T1000 (cell line): ENCODE measurements at places on chromosomes 2 and 18.
A peak's percentile ranks its signal among the peaks of the same experiment; 100 is the strongest.

DNA sequence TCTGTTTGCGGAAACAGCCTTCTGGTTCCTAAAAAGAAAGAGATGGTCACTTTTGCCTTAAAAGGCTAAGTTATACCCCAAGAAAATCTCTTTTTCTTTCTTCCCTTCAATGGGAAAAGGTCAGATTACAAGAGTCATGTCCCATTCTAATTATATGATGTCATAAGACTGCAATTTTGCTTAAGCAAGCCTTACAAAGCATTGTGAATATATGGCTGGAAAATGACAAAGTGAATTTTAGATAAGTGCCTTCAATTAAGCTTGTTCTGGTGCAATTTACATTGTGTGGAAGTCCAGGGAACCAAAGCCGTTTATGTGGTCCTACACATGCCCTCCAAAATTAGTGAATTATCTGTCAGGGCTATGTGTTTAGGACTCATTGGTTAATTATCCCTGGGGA, 7.6 kb upstream of the BMP10 start:
- no peak for DNase-seq

DNA sequence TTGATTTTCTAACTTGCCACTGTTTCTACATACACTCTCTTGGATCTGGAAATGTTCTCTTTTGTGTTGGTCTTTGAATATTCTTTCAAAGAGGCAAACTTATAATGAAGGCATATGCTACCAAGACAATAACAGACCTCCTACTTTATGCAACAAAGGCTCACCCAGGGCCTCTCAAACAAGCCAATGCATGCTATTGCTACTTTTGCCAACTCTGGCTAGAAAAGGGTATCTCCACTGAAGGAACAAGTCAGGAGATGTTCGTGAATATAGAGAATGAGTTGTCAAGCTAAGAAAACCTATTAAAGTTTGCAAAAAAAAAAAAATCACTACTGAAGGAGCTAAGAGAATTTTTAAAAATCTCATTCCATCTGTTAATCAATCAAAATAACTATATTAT, 15.9 kb upstream of the DSG2 start:
- DNase-seq: no peak

- DNase-seq: no peak
Observed at GRCh38 chr2:55153584-55154299, 78.4 kb downstream of the CLHC1 start.

DNA sequence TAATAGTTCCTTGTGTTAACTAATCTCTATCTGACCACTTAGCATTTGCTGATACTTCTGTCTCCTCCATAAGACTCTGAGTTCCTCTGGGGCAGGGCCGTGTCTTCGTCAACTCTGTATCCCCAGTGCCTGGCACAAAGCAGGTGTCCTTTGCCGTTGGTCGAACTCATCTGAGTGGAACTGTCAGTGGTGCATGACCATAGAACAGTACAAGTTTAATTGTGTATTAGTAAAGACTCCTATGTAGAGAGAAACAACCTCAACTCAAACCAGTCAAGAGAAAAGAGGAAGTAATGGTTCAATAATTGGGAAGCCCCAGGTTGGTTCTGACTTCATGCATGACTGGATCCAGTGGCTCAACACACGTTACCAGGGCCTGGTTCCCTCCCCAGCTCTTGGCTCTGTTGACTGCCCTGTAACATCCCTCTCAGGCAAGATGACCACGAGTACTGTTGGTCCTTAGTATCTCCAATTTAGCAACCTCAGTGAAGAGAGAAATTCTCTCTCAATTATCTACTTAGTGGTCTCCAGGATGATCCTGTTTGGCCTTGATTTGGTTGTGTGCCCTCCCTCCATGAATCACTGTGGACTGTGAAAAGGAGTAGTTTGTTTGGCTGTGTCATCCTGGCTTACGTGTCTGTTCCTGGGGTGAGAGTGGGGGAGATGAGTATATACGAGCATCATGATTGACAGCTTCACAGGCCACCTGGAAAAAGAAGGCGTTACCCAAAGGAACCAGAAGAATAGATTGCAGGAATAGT, 58.5 kb upstream of the MSH6 start:
- no peak for DNase-seq

DNA sequence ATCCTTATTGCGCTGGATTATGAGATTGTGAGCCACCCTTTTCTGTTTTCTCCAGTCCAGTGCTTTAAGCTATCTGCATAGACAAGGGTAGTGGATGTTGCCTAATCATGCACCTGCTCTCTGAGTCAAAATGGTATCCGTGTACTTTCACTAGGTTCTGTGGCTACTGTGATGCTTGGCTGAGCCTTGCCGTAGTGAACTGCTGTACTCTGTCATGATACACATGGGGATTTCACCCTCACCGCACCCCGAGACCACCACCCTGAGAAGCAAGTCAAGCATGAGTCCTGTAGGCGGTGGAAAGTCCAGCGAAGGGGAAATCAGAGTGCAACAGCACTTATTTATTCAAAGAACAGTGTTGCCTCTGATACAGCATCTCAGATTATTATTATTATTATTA, 55.0 kb downstream of the ARHGAP25 start:
- no peak for DNase-seq

DNA sequence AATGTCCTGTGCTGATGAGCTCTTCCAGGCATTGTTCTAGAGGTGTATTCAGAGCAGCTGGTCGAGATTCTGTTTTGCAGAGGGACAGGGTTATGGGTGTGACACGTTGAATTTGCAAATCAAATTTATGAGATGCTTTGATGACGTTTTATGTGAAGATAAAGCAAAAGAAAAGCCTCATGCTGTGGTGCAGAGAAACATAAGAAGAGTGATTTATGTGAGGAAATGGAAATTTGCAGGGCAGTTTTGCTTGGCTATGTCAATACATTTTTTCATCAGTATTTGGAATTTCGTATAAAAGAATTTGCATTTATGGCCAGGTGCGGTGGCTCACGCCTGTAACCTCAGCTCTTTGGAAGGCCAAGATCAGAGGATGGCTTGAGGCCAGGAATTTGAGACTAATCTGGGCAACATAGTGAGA, 36.4 kb downstream of the TSN start:
- no peak for DNase-seq

- DNase-seq: no peak
Observed at GRCh38 chr2:136023416-136023815, 38.0 kb upstream of the DARS1 start.

GRCh38 chr2:36921984-36922383, 44.4 kb downstream of the STRN start:
- no peak for DNase-seq

- peak; percentile 83 for DNase-seq
Observed at GRCh38 chr2:61470965-61471904, at the start of gene USP34. Gene USP34 (minus strand): TSS chr2:61471087. CDS start chr2:61470692, 395 bp downstream.

- DNase-seq: no peak
Observed at GRCh38 chr2:177398290-177398683, 5.7 kb downstream of the AGPS start.

GRCh38 chr2:177516824-177517544, 124.4 kb downstream of the AGPS start:
- no peak for DNase-seq

DNA sequence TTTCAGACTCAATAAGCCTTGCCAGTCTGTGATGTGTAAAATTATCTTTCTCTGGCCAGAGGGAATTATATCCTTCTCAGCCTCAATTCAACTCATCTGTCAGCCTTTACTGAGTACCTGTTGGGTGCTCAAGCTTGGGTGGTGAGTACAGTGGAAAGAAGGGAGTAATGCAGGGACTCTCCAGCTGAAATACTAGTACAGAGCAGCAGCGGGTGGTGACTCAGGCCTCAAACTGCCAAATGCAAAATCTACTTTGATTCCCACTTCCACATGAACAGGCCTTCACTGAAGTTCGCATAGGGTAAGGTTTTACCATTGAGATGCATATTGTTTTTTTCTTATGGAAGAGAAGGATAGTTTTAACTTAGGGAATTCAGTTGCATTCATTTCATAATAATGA, 326.8 kb downstream of the LRRTM1 start:
- no peak for DNase-seq

- no peak for DNase-seq
Observed at GRCh38 chr18:3748086-3748485, 298.1 kb downstream of the TGIF1 start.

DNA sequence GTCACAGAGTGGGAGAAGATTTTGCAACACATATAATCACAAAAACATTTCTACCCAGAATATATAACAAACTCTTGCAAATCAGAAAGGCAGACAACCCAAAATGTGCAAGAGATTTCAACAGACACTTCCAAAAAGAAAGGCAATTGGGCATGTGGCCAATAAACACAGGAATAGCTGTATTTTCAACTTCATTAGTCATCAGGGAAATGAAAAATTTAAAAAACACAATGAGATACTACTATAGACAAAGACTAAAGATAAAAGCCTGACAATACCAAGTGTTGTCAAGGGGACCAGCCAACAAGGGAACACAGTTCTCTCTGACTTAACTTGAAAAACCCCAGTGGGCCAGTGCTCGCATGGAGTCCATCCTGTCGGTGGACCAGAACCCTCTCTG, 40.5 kb downstream of the MTHFD2 start:
- no peak for DNase-seq

DNA sequence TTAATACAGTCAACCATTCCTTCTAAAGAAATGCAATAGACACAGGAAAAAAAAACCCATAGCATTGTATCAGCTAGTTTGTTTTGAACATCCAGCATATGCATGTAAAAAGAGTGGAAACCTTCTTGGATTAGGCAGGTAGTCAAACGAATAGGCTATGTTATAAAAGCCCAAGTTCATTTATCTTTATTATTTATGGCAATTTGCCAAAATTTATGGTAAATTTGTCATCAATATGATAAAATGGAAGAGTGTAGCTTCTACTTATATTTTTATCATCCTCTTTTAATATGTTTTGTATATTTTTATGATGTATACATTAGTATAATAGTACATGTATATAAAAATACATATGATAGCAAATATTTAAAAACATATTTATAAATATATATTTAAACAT, 23.9 kb downstream of the DSC1 start:
- no peak for DNase-seq

DNA sequence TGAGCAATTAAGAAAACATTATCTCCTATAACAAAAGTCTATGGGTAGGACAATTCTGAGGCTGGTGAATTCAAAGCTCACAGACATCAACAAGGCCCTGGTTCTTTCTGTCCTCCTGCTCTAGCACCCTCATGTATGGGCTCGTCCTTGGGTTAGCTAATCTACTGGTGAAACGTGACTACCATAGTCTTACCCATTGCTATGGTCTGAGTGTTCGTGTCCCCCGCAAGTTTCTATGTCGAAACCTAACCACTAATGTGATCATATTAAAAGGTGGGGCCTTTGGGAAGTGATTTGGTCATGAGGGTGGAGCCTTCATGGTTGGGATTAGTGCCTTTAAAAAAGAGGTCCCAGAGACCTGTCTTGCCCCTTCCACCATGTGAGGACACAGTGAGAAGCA, 564.7 kb downstream of the TNS1 start:
- DNase-seq: no peak

DNA sequence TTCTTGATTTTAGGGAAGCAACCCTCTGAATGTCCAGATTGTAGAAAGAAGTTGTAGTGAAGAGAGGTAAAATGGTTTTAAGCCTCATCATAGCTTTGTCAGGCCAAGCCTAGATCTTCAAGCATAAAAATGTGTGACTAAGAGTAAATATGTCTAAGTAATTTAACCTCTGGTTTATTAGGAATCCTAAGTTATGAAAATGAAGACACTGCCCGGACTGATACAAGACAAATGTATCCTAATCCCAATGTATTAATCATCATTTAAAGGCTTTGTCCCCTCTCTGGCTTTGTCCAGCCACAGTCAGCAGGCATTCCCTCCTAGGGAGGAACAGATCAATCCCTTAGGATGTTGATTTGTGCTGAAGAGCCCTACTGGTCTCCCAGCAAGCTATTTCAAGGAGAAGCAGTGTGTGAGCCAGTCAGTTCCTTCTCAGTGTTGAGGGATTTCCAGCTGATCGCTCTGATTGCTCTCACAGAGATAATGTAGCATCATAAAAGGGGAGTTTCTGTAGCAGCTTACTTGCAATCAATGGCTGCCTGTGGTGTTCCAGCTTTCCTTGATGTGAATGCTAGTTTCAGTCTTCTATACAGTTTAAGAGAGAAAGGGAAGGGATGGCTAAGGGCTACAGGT, 796.1 kb downstream of the EPHA4 start:
- no peak for DNase-seq

GRCh38 chr18:43681661-43682060, 404.4 kb upstream of the SYT4 start:
- peak; percentile 1 for DNase-seq

GRCh38 chr2:111028720-111029119, 92.0 kb upstream of the BCL2L11 start:
- no peak for DNase-seq

DNA sequence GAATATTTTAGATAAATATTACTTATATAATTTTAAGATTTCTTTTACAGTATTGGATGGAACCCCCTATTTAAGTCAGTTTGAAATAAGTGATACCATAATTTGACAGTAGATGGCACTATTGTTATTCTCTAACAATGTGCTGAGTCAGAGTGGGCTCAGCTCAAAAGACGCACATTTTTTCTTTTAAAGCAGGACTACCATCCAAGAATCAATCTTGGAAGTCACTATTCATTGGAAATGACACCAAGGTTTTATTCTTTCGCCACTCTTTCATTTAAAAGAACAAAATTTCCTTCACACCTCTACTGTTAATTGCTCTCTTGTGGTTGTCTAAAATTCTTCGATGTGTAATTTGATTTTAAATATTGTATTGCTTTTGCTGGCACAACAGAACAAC, 32.6 kb upstream of the SPAG16 start:
- no peak for DNase-seq

- no peak for DNase-seq
Observed at GRCh38 chr2:199279146-199279545, 178.6 kb downstream of the SATB2 start.

GRCh38 chr2:19038071-19039015, 320.1 kb downstream of the OSR1 start:
- DNase-seq: no peak

GRCh38 chr18:61635901-61636528, 256.8 kb downstream of the RNF152 start:
- no peak for DNase-seq

DNA sequence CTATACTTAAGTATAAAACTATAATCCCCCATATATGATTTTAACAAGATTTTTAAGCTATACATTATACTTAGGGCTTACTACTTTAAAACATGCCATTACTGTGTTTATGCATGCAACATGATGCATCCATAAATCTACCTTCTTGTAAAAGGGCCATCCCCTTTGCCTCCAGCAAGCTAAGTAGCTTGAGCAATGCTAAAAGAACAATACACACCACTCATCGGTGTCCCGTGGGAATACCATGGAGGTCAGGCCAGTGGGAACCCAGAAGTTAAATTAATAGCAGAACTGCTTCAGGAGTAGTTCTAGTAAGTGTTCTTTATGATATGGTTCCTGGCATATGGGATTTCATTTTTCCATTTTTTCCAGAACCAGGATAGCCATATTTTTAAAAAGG, 37.8 kb downstream of the SH3RF3 start:
- peak; percentile 21 for DNase-seq

GRCh38 chr2:228503731-228504130, 322.2 kb upstream of the SPHKAP start:
- DNase-seq: no peak

- DNase-seq: no peak
Observed at GRCh38 chr18:23900994-23901393, 113.6 kb upstream of the TTC39C start.

GRCh38 chr2:31386648-31387047, 27.9 kb downstream of the XDH start:
- no peak for DNase-seq

- no peak for DNase-seq
Observed at GRCh38 chr2:164186591-164186990, 434.7 kb downstream of the GRB14 start.

- no peak for DNase-seq
Observed at GRCh38 chr2:187865025-187865424, 310.8 kb upstream of the TFPI start.

GRCh38 chr2:176002688-176003210, 682 bp upstream of the LNPK start:
- DNase-seq: no peak
